Activated naive CD4-positive, alpha-beta T cell treated with anti-CD3 and anti-CD28 coated beads, Interleukin-2, amount 10 ng/mL, durations not matched to agents 7 days and 5 days (primary cell): ENCODE measurements at places on chromosomes 12 and 14.

DNA sequence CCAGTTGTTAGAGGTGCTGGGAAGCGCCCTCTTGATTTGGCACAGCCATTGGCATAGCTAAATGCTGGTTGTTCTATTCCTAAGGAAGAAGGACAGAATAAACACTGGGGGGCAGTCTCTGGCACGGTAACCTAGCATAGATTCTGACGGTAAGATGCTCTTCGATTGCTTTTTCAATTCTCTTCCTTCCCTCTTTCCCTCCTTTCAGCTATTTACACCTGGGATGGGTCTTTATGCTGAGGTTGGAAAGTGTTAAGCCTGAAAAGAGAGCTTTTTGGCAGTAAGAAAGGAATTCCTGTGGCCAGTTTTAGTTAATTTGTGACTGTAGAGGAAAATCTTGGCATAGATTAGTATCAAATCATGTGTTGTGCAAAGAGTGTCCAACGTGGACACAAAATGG lies 162.8 kb downstream of the SNAPC1 start:
- DNase-seq, result no peak

DNA sequence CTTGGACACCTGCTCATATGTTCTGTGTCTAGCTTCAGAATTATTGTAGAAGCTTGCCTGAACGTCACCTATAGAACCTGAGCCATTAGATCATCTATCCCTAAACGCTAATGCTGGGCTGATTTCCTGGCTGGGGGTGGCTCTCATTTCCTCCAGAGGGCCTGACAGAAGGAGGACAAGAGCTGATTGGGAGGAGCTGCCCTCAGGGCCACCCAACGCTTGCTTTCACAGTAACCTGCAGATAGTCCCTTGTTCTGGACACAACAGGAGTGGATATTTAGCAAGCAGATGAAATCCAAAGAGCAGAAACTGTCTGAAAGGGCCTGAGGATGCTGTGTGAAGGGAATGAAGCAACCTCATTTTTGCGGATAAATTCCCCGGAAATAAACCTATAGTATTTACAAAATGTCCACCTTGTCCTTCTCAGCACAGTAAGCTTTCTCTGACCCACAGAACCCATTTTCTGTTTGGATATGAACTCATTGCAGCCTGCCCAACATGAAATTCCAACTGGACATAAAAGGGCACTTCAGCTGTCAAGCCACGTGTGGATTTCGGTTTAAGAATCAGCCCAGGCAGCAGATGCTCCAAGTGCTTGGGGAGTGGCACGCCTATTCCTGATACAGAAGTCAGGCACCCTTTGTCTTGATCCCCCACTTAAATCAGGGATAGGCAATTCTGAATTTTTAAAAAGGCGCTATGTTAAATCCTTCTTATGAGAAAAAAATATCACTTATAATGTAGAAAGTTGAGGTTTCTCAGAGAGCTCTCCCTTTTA lies 32.8 kb upstream of the TUBA1C start:
- DNase-seq, result no peak

GRCh38 chr14:75469606-75470237 lies 41.9 kb downstream of the JDP2 start:
- no peak for DNase-seq

GRCh38 chr12:94074980-94075629 lies 73.3 kb upstream of the PLXNC1 start:
- DNase-seq, result peak; percentile 30

GRCh38 chr12:115572440-115572839 lies 705.1 kb downstream of the MED13L start:
- no peak for DNase-seq

DNA sequence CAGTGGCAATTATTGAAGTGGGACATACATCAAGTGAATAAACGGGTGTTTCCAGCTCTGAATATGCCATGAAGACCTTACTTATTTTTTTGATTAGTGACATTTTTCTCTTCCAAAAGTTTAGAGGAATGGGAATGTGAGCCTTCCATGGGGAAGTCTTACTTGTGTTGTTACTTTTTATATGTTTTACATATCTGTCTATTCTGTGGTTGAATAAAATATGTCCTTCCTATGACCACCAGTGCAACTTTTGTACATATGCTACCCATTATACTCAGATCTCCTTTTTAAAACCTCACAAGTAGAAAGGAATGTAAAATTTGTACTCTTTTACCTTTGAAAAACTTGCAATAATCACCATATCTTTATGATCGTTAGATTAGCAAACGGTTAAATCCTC lies 132.7 kb downstream of the MSRB3 start:
- DNase-seq, result no peak

DNA sequence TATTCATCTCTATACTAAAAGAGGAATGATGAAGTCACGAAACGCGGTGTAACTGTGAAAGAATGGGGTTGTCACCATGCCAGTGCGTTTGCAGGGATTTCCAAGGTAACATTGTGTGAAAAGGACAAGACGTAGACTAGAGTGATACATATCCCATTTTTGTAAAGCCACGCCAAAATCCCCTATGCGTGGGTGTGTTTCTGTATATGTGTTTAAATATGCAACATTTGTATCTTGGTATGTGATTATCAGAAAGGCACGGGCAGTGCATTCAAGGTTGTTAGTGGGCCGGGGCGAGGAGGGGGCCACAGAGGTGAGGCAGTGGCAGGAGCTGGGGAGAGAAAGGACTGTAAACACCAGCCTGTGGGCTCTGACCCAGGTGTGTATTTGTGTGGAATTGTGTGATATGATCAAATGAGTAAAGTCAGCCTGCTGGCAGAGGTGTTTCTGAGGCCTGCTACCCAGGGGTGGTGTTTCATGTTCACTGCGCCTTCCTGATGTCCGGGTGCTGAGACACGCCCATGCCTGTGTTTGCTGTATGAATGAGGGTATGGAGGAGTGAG lies 137.8 kb downstream of the ADGRD1 start:
- no peak for DNase-seq

- no peak for DNase-seq
Measured at GRCh38 chr14:26687301-26687837, 89.5 kb upstream of the NOVA1 start.

- DNase-seq, result no peak
Measured at GRCh38 chr14:70788898-70789297, 20.4 kb downstream of the MAP3K9 start.

- no peak for DNase-seq
Measured at GRCh38 chr12:67827820-67828383, 161.3 kb upstream of the IFNG-AS1 start.

DNA sequence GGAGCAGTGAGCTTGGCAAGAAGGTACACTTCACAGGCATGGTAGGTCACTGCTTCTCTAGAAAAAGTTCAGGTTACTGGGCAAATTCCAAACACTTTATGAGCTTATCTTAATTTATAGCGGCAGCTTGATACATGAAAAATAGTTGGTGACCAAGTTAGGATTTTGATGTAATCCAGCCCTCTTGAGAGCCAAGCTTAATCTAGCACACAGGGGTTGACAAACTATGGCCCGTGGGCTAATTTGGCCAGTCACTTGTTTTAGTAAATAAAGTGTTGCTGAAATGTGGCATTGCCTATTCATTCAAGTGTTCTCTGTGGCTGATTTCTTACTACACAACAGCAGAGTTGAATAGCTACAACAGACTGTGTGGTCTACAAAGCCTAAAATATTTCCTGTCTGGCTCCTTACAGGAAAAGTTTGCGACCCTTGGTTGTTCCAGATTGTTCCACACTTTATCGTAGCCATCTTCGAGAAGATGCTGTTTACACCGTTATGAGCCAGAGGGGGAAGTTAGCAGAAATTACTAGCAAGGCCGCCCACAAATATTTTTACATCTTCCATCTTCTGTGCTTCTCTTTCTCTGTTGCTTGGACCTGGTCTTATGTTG lies 120.9 kb downstream of the DAAM1 start:
- no peak for DNase-seq

DNA sequence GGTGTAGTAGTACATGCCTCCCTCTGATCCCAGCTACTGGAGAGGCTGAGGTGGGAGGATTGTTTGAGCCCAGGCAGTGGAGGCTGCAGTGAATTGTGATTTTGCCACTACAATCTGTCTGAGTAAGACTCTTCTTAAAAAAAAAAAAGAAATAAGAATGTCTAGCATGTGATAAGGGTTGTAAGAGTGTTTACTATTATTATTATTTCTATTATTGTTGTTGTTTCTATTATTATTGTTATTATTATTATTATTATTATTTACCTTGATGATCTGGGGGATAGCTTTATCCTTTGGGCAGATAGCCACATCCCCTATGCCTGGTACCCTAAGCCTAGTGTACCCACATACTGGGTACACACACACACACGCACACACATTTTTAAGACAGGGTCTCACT lies 4.3 kb downstream of the OAS3 start:
- no peak for DNase-seq

GRCh38 chr12:81077686-81078441 lies at the start of gene ACSS3:
ACSS3 (plus strand) TSS chr12:81078079; CDS start chr12:81078121, 42 bp downstream.
- DNase-seq, result no peak

DNA sequence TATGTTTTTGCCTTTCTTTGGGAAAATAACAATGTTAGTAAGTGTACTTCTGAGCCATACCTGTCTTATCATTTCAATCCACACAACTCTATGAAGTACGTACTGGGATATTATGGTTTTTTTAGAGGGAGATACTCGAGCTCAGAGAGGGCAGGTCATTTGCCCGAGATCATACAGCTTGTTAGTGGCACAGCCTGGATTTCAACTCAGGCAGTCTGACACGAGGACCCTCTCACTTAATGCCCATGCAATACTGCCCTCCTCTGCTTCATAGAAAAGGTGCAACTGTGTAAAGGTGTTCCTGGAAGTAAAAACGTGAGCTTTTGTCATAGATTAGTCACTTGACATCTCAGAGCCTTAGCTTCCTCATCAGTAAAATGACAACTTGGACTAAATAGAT lies 128.0 kb downstream of the NDUFA12 start:
- no peak for DNase-seq

DNA sequence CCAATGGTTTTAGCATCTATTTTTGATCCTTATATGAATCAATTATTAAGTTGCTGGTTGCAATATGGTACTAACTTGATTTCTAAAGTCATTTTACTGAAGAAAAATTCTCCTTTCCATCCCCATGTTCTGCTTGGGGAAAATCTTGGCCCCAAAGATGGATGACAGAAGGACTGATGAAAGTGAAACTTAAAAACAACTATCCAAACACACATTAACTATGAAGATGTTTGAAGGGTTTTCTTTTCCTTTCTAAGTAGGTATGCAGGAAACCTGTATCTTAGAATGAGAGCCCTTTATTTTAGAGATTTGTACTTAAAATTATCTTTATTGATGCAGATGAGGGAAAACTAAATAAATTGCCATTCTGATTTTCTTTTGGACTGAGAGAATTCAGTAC lies 5.9 kb downstream of the C12orf71 start:
- no peak for DNase-seq

DNA sequence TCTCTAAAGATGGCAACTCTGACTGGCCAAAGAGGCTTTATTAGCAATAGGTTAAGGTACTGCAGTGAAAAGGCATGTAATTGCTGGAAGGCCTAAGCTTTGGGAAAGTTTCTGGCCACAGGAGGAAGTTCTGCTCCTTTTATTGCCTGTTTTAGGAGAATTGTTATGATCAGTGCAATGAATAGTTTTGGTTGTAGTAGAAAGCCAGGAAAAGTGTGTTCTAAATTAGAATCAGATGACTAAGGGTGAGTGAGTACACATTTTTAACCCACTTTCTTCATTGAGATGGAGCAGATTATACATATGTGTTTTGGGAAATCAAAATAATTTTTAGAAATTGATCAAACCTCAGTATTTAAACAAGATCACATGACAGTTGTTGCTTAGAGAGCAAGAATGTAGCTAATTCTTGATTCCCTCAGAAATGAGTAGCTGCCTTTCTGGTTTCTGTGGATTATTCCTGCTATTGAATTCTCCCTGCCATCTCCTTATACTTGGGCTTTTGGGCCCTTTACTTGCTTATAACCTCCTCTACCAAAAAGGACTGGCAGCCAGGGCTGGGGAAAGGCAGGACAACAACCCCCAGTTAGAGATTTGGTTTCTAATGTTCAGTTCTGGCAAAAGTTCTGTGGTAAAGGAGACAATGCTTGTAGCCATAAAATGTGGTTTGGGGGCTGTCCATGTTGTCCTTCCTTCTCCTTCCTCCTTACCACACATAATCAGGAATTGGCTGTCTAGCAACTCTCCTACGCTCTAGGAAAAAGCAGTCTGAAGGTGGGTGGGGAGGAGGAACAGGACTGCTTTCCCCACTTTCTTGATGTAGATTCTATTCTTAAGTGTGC lies 217.1 kb downstream of the SLC38A4 start:
- DNase-seq, result no peak

GRCh38 chr12:90292183-90292582 lies 583.5 kb upstream of the ATP2B1 start:
- DNase-seq, result no peak

GRCh38 chr12:104605685-104606084 lies 148.9 kb downstream of the CHST11 start:
- no peak for DNase-seq

DNA sequence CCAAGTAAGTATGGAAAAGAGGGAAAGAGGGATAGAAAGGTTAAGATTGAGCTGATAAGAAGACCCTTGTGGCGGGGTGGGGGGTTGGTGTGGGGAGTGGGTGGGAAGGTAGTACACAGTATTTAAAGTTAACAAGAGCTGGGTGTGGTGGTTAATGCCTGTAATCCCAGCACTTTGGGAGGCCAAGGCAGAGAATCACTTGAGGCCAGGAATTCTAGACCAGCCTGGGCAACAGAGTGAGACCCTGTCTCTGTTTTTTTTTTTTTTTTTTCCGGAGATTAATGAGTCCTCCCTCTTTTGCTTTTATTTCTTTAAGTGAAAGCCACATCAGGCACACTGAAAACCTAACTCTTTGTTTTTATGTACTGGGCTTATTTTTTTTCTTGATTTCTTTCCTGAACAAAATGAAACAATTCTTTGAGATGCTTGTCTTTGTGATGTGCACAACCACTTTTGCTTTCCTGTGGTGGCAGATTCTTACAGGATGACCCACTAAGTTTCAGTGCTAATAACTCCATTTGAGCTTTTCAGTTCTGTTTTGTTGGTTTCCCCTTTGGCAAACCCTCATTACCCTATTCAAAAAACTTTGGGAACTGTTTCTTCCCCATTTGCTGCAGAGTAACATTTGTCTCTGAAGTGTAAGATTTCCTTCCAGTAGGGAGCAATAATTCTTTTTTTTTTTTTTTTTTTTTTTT lies 54.8 kb downstream of the WNK1 start:
- DNase-seq, result peak; percentile 32

- peak; percentile 95 for DNase-seq
Measured at GRCh38 chr12:55930771-55931316, at the start of gene DGKA. DGKA (plus strand) TSS chr12:55931162; CDS start chr12:55936504, 5,342 bp downstream.

- no peak for DNase-seq
Measured at GRCh38 chr14:100116134-100116533, 43.3 kb downstream of the DEGS2 start.

GRCh38 chr12:47400266-47400665 lies 305.6 kb downstream of the RPAP3 start:
- DNase-seq, result no peak

DNA sequence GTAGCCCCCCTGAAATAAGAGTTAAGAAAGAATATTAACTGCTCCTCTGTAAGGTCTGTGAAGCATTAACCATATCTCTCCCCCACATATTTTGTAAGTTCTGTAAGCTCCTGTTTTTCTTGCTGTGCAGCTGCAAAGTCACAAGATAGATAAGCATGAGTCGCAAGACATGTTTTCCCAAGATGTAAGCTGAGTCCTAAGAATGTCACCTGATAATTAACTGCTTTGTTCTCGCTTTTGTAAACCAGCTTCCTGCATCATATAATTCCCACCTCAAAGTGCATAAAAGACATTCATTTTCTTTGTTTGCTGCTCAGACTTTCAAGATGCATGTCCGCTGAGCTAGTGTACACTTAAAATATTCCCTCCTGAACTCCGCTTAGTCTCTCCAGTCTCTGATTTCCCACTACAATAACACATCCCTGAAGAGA lies 27.0 kb upstream of the PHC1 start:
- no peak for DNase-seq
